ENCODE measurements at places on chromosomes 1 and 21.

GRCh38 chr1:13763222-13763621, 63.2 kb downstream of the PRDM2 start:
- DNase-seq = no peak

- peak; percentile 99 for DNase-seq
Measured at GRCh38 chr1:152001631-152002584, 8.2 kb upstream of the S100A10 start.

DNA sequence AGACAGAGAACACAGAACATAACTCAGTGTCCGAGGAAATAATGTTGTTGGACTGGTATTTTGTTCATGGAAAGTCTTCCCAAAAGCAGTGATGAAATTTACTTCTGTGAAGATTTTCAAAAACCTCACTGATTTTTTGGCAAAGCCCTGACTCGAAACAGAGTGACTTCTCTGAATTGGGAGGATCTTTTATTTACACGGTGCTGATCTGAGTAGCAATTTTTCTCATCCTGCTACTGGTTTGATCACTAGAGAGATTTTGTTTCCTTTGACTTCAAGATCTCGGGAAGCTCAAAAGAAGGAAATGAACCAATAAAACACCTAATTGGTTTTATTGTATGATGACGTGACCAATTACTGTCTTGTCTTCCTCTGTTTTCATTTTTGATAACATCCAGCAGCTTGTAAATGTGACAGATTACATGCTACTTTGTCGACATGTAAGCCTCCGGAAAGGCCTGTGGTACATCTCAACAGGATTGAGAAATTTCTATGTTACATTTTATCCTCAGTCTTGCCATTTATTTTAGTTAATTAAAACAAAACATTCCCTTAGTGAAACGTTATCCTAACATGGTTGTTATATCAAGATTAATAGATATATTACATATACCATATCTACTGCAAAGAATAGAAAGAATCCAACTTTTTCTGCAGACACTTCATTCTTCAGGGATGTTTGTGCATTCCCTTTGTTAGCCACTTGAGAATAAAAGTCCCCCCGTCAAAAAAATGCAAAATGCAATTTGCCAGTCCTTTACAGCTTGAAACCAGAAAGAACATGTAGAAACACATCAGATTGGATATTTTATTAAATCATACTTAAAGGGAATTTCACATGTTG, 42.8 kb upstream of the IFI44L start:
- no peak for DNase-seq

- no peak for DNase-seq
Measured at GRCh38 chr1:172894349-172895049, 156.2 kb downstream of the TNFSF18 start.

GRCh38 chr1:246946366-246946765, 14.6 kb upstream of the AHCTF1 start:
- DNase-seq = no peak

DNA sequence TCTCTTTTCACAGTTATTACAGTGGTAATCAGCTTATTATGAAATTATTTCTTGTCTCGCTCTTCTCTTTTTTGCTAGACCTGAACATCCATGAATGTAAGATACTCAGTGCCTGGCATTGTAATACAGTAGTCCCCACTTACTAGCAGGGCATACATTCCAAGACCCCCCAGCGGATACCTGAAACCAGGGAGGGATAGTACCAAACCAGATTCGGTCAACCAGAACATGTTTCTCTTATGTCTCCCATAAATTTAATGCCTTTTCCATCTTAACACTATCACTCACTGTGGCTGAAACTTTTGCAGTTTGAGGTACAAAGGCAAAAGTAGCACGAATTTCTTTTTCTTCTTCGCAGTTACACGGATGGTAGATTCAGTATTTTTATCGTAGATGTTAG, 24.6 kb upstream of the B3GALT2 start:
- no peak for DNase-seq

DNA sequence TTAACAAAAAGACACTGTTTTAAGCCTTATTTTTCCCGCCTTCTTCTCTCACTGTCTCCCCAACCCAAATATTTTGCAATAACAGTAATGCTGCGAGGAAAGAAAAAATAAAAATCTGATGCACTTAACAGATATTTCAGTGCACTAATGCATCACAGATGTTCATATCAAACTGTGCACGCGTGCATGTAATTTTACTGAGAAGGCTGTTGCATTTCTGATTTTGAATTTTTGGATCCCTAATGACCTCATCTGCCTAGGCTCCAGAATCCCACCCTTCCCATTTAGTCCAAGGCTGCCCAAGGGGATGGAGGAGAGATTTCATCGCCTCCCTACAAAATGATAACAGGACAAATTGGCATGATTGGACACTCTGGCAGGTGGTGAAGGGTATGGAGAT, 5.5 kb downstream of the TRABD2B start:
- no peak for DNase-seq

GRCh38 chr1:210372931-210373627, 44.4 kb downstream of the HHAT start:
- DNase-seq = no peak

- DNase-seq = peak; percentile 93
Measured at GRCh38 chr1:59707178-59707791, 107.5 kb upstream of the HOOK1 start.

GRCh38 chr1:2935751-2936390, 85.4 kb upstream of the ACTRT2 start:
- no peak for DNase-seq

GRCh38 chr1:120954736-120955135, 65.2 kb downstream of the PPIAL4A start:
- no peak for DNase-seq

DNA sequence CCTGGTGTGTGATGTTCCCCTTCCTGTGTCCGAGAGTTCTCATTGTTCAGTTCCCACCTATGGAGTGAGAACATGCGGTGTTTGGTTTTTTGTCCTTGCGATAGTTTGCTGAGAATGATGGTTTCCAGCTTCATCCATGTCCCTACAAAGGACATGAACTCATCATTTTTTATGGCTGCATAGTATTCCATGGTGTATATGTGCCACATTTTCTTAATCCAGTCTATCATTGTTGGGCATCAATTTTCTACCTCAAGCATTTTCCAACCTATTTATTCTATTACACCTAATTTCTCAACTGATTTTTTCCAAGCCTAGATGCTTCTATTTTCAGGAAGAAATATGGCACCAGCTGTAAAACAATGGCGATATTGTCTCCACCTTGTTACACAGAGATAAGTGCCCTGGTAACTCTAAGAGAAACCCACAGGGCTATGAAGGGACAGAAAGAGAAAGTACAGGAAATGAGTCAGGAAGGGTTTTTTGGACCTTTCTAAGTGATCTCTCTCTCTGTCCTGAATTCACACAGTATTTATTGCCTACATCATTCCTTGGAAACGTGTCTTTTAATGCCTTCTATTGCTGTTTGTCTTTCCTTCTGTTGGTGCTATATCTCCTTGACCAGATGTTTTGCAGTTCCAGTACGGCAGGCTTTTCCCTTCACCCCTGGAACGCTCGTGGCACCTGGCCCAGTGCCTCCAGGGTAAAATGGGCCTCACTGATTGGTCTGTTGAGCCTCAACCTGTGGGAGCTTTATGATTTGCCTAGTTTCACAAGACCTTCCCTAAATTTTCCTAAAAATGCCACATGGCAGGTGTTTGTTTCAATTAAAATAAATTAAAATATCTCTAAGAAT, 14.6 kb upstream of the JAK1 start:
- DNase-seq = peak; percentile 40

GRCh38 chr1:54800899-54801759, at the start of gene TTC22:
TTC22 (minus strand) TSS chr1:54801323; CDS start chr1:54801163, 160 bp downstream.
- no peak for DNase-seq

GRCh38 chr1:25666460-25666859, 49.9 kb downstream of the MAN1C1 start:
- DNase-seq = no peak

- DNase-seq = peak; percentile 94
Measured at GRCh38 chr1:31182352-31182751, 57.3 kb downstream of the NKAIN1 start.

GRCh38 chr1:90919900-90920299, 101.9 kb downstream of the ZNF644 start:
- peak; percentile 26 for DNase-seq
